ENCODE measurements at places on chromosomes 2 and 18.
A peak's percentile ranks its signal among the peaks of the same experiment; 100 is the strongest.

DNA sequence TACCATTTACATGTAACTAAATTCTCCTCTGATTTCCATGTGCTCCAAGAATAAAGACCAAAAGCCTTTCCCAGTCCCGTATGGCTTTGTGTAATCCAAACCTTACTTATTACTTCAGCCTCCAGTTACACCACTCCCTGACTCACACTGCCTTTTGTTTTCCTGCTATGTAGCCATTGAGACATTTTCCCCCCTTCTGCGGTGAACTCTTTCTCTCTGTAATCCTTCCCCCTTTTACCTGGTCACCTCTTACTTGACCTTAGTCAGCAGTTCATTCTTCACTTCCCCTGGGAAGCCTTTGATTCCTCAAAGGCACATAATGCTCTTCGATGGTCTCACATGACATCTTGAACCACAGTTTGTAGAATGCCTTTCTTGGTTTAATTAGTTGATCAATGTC lies 256.0 kb upstream of the FANCL start:
- DNase-seq: no peak

- DNase-seq: no peak
Measured at GRCh38 chr2:32166115-32166574, 481 bp downstream of the SLC30A6 start.

- no peak for DNase-seq
Measured at GRCh38 chr2:229456091-229456490, 185.0 kb upstream of the PID1 start.

DNA sequence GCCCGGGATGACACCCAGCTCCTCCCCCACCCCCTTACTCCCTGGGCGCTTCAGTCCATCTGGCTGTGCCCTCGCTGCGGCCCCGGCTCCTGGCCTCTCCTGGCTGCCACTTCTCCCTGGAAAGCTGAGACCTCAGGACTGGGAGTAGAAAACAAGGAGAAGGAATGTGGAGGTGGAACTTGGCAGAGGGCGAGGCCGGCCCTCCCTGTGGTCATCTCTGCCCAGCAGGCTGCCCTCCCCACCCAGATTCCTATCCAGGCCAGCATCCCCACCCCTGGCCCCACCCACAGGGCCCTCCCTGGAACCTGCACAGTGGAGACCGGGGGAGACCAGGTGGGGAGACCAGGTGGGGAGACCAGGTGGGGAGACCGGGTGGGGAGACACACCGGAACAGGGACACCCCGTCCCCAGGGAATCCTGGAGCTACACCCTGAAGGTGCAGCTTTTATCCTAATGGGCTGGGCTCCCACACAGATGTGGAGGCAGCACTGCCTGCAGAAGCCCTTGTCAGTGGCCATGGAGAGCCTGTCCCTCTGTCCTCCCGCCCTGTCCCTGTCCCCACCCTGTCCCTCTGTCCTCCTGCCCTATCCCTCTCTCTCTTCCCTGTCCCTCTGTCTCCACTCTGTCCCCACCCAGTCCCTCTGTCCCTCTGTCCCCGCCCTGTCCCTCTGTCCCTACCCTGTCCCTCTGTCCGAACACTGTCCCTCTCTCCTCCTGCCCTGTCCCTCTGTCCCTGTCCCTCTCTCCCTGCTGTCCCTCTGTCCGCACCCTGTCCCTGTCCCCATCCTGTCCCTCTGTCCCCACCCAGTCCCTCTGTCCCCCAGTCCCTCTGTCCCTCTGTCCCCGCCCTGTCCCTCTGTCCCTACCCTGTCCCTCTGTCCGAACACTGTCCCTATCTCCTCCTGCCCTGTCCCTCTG lies 157.1 kb downstream of the PXDN start:
- DNase-seq: no peak

DNA sequence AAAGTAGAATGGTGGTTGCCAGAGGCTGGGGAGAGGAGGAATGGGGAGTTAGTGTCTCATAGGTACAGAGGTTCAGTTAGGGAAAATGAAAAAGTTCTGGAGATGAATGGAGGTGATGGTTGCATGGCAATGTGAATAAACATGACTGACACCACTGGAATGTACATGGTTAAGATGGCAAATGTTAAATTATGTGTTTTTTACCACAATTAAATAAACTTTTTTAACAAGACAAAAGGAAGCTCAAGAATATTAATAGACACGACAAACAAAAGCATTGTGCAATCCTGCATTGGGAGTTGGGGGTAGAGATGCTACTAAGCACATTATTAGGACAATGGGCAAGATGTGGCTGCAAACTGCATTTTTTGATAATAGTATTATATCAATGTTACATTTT lies 147.7 kb downstream of the TWIST2 start:
- no peak for DNase-seq

DNA sequence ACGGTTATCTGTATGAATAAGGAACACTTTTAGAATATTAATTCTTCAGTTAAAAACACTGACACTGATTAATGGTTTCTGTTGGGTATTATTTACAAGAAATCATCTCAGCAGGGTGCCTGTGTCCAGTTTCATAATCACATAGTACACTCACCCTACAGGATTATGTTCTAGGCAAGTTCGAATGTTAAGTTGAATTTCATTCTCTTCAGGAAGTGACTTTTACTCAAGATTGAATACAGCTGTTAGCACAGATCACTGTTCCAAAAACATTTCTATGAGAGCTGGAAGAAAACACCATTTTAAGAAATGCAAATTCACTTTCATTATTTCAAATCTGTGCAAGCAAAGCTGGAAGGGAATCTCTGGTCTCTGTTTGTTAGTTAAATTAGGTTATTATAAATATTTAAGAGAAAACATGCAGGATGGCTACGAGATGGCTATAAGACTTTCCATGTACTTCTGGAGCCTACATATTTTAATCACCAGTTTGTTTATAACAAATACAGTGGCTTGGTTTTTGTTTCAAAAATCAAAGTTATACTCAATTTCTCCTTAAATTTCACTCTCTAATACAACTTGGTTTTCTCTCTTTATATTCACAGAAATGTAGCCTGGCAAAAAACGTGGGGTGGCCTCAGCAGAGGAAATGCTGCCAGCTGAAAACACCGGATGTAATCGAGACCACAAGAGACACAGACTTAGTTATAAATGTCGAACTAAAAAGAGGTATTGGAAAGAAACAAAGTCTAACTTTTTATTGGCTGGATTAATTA lies 65.8 kb downstream of the RBMS1 start:
- DNase-seq: peak; percentile 28

GRCh38 chr18:74896390-74896991 lies 298.8 kb downstream of the ZNF407 start:
- DNase-seq: no peak

DNA sequence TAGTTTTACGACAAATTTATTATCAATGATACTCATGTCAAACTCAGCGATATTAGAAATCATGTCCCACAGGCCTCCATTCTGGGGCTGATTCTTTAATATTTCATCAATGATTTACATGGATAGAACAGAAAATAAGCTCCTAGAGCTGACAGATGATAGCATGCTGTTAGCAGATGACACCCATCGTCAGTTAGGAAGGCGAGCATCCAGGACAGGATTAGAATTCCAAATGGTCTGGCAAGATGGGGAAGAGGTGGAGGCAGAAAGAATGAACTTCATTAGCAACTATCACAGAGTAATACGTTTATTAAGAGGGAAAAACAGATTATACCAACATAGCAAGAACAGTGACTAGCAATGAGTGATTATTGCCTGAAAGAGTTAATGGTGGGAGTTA lies 46.2 kb upstream of the ACVR1 start:
- no peak for DNase-seq

- no peak for DNase-seq
Measured at GRCh38 chr2:3424171-3424795, 44.8 kb downstream of the TRAPPC12 start.

GRCh38 chr2:46578961-46579360 lies 99.6 kb downstream of the TMEM247 start:
- DNase-seq: peak; percentile 26

DNA sequence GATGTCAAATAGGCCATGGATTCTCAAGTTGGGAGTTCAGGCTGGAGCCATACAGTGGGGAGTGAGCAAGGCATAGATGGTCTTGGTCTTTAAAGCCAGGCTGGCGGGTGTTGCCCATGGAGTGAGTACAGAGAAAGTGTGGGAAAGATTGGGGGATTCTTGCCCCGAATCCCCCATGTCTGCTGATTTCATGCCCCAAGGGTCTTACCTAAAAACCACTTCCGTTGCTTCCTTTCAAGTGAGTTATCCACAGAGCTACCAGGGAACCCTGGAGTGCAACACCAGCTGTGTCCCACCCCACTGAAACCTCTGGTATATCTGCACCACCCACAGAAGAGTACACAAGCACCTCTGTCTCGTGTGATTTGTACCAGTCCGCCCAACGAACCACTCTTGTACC lies 31.4 kb downstream of the FHOD3 start:
- DNase-seq: no peak

GRCh38 chr2:238203094-238203972 lies at the start of gene ILKAP:
ILKAP (minus strand) TSS chr2:238203695; CDS start chr2:238203553, 142 bp downstream.
- DNase-seq: peak; percentile 93

GRCh38 chr2:178683877-178684276 lies 123.3 kb downstream of the TTN start:
- no peak for DNase-seq

- no peak for DNase-seq
Measured at GRCh38 chr2:128783896-128784295, 465.2 kb upstream of the HS6ST1 start.

GRCh38 chr2:240909216-240909974 lies 3.3 kb downstream of the CROCC2 start:
- DNase-seq: no peak

GRCh38 chr2:158290225-158290624 lies 166.3 kb downstream of the CCDC148 start:
- DNase-seq: no peak

DNA sequence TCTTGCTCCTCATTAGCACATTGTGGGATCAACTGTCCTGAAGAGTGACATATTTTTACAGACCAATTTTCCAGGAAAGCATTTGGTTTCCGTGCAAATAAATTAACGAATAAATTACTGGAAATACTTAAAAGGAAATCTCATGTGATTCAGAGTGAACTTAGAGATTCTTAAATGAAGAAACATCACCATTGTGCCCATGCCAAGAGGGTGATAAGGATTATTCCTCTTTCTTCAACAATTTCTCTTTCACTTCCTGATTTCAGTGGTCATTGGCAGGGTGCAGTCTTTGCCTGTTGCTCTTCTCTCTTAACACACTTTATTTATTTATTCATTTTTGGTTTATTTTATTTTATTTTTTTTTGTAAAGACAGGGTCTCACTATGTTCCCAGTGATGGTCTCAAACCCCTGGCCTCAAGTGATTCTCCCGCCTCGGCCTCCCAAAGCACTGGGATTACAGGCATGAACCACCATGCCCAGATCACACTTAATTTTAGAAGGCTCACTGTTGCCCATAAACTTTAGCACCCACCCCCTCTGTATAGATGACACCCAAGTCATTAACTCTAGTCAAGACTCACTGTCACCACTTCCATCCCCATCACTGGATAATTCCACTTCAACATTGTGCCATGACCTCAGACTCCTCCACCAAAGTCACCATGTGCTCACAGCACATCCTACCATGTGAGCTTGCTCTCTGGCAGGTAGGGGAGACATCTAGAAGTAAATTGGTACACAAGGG lies 92.6 kb upstream of the CERS6 start:
- DNase-seq: peak; percentile 52

DNA sequence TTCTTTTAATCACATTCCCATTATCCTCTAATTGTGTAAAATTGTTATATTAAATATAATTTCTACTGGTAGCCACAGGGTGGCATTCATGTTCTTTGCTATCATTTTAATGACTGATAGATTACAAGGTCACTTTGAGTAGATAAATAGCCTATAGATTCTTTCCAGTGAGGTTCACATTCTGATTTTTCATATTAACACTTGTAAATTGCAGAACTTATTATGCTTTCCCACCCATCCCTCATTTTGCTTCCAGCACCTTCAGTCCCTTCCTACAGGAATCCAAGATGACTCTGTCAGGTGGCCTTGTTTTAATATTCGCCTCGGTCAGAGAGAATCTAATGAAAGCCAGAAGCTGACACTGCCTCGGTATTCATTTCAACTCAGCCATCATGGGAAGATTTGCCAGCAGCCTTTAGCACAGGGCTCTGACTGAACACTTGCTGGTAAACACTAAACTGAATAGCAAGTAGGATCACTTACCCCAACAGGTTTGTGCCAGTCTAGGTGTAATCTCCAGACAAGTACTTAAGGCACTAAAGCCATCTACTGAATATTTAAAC lies 101.2 kb upstream of the FSHR start:
- no peak for DNase-seq

DNA sequence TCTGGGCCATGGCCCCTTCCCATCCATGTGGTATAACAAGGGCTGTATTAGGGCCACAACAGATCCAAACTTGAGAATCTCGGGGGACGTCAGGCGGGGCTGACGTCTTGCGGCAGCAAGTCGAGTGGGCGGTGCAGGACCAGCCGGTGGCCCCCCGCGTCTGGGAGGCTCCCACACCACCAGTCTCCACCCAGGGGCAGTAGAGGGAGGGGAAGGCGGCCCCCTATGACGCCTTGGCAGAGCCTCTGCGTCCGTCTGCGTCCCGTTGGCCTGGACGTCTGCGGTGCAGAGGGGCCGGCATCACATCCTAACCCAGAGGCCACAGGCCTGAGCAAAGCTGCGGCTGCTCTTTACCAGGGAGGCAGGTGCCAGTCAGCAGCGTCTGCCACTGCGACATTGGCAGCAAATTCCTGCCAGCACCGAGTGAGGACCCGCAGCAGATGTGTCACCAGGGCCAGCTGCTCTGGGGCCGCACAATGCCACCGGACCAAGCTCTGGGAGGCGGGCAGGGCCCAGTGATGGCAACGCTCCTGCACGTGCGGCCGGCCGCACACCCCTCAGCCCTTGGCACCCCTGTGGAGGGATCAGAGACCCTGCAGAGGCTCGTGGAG lies 73.8 kb downstream of the KCNG2 start:
- no peak for DNase-seq

- DNase-seq: no peak
Measured at GRCh38 chr18:68164909-68165308, 550.0 kb downstream of the TMX3 start.

- no peak for DNase-seq
Measured at GRCh38 chr18:51194604-51195003, 2.9 kb downstream of the MEX3C start.

DNA sequence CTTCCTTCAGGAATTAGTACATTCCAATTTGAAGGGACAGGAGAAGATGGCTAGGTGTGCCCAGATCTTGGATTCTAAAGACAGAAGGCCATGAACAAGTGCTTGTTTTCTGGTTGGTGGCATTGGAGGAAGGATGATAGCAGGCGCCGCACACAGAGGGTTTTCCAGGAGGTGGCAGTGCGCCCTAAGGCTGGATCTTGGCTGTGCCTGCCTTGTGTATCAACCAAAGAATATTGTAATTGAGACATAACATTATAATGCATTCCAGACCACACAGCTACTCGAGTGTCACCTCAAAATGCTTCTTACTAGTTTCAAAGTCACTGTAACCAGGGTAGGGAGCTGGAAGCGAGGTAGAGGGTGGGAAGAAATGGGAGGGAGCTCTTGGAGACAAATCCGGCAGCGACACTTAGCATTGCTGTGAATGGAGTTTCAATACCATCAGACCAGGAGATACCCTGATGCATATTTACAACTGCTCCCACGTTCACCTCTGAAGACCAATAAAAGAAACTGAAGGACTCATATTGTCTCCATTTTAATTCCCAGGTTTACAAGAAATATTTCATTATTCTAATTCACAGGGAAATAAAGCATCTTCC lies 42.5 kb downstream of the CPO start:
- DNase-seq: peak; percentile 52

GRCh38 chr2:124888431-124888830 lies 863.3 kb downstream of the CNTNAP5 start:
- DNase-seq: no peak
